ENCODE measurements at places on chromosomes 2 and 18. TPM values are rescaled to one million over a fixed set of nuclear protein-coding genes. Genes with fewer than 3 reads are reported as not detected.

GRCh38 chr18:77056344-77057005 is 76.1 kb downstream of the MBP start:
- DNase-seq, result no peak

GRCh38 chr2:2000724-2001061 is 256.4 kb upstream of the PXDN start:
- no peak for DNase-seq

- no peak for DNase-seq
Observed at GRCh38 chr18:67406714-67407113, 109.8 kb downstream of the DSEL start.

- no peak for DNase-seq
Observed at GRCh38 chr2:204539019-204539385, 6.3 kb upstream of the PARD3B start.

DNA sequence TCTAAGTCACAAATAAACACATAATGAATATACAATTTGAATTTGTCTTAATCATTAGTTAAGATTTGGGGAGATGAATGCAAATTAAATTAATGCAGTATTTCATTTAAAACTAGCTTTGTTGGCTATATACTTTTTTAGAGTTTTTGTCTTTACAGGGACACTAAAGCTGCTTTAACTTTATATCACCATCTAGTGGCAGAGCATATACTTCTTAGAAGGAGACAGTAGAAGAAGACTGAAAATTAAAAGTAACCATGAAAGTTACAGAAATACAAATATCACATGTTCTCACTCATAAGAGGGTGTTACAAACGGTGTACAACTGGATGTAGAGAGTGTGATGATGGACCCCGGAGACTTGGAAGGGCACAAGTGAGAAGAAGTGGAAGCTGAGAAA is 268.3 kb upstream of the NETO1 start:
- no peak for DNase-seq

- DNase-seq, result no peak
Observed at GRCh38 chr18:55283309-55283708, 304.7 kb downstream of the TCF4 start.

DNA sequence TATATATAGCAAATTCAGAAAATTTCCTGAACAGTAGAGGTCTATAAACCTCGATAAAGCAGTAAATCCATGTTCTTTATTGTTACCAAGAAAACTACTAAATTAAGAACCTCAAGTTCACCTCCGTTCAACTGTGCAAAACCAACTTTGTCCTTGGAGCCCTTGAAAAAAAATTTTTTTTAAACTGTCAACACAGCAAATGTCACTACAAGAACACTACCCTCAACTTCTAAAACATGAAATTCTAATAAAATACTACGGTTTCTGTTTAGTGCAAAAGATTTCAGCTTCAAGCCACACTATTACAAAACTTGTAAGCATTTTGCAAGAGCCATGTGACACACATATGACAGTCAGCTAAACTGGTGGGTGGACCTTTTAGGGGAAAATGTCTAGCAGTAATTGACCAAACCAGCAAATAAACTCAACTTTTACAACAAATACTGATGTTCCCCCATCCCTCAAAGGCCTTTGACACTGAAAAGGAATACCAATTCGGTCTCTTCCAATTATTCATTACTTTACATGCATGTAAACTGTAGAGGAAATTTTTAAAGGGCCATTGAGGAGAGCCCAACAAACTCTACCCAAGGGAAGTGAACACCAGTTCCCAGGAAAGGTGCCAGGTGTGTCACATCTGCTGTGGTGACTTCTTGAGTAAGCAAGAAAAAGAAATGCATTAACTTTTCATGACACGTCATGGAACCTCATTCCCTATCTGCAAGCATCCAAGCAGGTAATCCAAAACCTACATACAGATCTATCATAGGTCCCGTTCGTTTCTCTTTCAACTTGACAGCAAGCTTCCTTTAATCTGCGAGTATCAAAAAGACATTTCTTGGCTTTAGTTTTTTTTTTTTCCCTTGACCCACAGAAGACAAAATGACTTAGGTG is 1.4 kb downstream of the RAB1A start:
- DNase-seq, result no peak

GRCh38 chr2:20439193-20439475 is 7.7 kb upstream of the RHOB start:
- DNase-seq, result no peak

DNA sequence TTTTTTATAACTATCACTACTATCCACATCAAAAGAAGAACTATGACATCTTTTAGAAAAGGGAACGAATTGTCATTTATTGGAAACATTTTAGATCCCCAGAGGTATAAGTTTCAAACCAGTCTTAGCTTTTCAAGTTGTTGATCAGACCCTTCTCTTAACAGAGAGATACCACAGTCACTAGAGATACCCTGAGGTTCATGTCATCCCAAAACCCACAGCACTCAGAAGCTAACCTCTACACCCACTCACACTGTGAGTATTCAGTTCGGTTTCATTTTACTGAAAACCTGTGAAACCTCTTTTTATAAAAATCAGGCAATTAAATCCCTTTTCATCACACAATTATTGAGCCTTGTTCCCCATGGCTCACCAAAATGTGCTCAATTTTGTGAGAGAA is 156.2 kb downstream of the DTNA start:
- no peak for DNase-seq

The LIMS2 gene
- 6.8 TPM for total RNA-seq

The ADAM23 gene
- total RNA-seq, result 8.5 TPM

The SPC25 gene
- 2.5 TPM for total RNA-seq
